ENCODE measurements at places on chromosomes 6 and 20.

DNA sequence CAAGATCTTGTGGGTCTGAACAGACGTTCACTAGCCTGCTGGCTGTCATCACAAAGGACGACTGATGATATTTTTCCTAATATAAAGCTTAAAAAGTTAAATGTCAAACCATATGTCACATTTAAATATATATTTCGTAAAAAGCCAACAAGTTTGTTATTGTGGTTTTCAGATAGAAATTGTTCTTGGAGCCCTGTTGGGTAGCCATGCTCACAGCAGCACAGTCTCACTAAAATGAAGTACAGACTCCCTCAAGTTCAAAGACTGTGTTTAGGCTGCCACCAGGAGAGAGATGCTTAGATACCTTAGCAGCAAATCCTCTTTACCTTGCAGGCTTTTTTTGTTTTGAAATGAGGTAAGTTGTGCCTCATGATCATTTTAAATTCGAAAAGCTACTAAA lies 17.8 kb downstream of the EEF1E1 start:
- DNase-seq: no peak

- DNase-seq: no peak
Measured at GRCh38 chr6:52210227-52210626, 24.1 kb downstream of the IL17A start.

- no peak for DNase-seq
Measured at GRCh38 chr6:52227495-52227894, 16.8 kb downstream of the IL17F start.

DNA sequence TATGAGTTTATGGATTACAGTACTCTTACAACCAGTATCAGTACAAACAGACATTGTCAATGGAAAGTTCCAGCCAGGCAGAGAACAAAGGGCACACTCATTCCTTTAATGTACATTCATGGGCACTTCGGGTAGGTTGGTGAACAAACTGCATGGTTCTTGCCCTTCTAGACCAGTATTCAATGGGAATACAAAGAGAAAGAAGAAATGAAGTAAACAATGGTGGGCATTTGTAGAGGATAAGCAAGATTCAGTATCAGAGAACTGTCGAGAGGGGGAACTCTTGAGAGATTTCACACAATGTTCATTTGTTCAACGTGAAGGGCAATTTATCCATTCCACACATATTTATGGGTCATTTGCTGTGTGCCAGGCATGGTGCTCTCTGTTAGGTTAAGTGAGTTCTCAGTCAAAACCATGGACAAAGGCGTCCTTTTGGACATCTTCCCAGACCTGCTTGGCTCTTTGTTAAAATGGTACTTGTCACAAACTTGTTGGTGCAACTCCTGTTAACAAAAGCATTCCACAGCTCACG lies 714.8 kb downstream of the DHX35 start:
- no peak for DNase-seq

DNA sequence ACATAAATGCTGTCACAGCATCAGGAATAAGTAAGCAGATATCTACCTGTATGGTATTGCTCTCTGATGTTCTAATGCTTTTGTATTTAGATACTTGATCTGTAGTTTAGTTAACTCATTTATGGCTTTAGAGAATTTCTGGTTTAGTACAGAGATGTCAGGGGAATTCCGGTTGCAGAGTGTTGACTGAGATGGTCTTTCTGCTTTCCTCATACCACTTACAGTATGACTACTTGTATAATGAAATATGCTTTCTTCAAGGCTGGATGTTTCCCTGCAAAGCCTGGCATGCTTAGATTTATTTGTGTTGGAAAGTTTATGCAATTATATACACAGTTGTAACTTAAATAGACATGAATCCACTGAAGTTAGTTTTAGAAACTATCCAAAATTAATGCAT lies 278.4 kb downstream of the CDH26 start:
- no peak for DNase-seq

DNA sequence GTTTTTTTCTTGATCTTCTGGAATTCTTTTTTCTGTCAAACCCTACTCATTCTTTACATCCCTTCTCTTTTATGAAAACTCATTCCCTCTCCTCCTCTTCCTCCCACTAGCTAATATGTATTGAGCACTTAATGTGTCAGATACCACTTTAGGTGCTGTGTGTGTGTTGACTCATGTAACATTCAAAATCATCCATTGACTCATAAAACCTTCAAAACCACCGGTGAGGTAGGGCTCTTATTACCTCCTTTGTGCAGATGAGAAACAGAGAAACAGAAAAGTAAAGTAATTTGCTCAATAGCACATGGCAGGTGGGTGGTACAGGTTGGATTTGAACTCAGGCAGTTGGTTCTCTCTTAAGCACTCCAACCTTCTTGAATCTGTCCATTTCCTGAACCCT lies 136.3 kb upstream of the NEDD9 start:
- no peak for DNase-seq

- no peak for DNase-seq
Measured at GRCh38 chr6:83872386-83873118, 13.1 kb downstream of the CYB5R4 start.

- DNase-seq: no peak
Measured at GRCh38 chr6:36955671-36956445, 1.3 kb downstream of the PI16 start.

DNA sequence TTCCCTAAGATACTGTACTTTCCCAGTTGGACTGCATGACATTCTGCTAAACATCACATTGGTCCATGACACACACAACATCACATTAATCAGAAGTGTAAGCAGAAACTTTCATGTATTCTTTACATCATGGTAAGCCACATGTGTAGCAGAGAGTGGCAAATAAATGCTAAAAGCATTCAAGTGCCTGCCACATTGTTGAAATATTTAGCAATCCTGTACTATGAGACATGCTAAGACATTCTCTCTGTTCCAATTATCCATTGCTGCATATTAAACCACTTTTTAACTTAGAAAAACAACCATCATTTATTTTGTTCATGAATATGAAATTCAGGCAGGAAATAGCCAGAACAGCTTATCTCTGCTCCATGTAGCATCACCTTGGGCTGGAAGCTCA lies 207.7 kb upstream of the GJE1 start:
- DNase-seq: no peak

DNA sequence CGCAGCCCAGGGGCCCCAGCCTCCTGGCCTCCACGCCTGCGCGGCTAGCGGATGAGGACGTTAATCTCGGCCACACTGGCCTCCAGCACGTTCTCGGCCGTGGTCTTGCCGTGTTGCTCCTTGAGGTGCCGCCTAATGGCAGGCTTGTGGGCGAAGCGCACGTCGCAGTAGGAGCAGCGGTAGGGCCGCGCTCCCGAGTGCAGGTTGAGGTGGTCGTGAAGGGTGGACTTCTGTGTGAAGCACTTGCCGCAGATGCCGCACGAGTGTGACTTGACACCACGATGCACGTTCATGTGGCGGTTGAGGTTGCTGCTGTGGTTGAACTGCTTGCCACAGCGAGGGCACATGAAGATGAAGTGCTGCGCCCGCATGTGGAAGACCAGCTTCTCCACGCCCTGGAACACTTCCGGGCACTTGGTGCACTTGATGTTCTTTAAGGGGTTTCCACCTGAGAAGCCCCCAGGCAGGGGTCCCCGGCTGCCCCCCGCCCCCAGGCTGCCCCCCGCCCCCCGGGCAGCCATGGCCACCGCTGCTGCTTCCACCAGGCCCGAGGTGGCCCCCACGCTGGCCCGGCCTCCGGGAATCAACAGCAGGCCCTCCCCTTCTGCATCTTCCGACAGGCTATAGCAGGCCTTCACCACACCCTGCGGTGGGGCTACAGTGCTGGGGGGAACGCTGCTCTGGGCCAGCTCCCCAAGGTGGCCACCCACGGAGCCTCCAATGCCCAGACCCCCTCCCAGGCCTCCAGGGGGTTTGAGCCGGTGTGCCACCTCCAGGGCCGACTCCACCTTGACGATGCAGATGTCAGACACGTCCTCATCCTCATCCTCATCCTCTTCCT lies 1.8 kb downstream of the ZBTB12 start:
- no peak for DNase-seq

DNA sequence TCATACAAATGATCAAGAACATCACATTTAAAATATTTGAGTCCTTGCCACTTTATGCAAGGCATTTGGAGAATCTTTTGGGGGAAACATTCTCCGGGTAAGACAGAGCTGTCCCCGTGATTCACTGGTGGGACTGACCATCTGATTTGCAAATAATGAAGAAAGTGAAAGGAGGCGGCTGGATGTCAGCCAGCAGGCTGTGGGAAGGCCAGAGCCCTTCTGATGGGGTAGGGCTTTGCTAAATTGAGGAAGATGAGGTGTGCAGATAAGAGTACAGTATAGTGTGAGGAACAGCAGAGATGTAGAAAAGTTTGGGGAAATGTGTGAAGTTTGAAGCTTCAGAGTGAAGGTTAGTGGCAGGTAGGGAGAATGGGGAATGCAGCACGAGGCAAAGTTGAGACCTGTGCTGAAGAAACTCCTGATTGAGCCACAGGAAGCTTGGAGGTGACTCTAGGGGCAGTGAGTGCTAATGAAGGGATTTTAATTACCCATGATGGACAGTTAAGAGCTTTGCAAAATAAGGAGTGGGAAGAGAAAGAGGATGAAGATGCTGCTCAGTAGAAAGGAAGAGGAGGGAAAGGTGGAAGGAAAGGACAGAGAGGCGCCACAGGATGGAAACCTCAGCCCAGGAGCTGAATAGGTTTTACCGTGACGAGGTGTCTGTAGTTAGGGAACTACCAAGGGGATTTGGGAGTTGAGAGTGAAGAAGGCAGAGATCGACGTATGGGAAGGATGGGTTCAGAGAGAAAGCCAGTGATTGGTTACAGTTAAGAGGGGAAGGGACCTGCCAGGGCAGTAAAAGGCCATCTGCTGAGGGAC lies 68.7 kb downstream of the SNX9 start:
- DNase-seq: no peak

DNA sequence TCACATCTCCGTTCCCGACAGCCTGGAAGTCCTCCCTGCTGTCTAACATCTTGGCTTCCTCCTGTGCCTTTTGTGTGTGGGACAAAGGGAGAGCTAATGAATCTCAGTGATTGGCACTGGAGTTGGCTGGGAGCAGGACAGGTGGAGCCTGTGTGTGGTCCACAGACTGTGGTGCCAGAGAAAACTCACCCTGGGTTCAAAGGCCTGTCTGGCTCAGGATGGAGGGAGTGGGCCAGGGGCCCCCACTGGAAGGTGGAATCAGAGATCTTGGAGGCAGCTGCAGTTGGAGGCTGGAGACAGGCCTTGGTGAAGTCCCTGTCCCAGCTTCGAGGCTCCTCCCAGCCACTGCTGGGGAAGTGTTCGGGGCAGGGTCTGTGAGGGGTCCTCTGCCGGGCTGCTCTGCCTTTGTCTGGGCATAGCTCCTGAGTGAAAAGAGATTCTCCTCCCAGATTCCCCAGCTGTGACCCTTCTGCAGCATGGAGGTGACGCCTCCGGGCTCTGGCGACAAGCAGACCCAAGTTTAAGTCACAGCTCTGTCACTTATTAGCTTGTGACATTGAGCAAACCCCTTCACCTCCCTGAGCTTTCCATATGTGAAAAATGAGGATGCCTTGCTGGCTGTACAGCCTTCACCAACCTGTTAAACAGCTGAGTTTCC lies 13.9 kb upstream of the ITPR3 start:
- DNase-seq: no peak

- DNase-seq: no peak
Measured at GRCh38 chr20:21609221-21609620, 95.4 kb upstream of the NKX2-2 start.

- DNase-seq: no peak
Measured at GRCh38 chr20:6886065-6886729, 118.7 kb downstream of the BMP2 start.

DNA sequence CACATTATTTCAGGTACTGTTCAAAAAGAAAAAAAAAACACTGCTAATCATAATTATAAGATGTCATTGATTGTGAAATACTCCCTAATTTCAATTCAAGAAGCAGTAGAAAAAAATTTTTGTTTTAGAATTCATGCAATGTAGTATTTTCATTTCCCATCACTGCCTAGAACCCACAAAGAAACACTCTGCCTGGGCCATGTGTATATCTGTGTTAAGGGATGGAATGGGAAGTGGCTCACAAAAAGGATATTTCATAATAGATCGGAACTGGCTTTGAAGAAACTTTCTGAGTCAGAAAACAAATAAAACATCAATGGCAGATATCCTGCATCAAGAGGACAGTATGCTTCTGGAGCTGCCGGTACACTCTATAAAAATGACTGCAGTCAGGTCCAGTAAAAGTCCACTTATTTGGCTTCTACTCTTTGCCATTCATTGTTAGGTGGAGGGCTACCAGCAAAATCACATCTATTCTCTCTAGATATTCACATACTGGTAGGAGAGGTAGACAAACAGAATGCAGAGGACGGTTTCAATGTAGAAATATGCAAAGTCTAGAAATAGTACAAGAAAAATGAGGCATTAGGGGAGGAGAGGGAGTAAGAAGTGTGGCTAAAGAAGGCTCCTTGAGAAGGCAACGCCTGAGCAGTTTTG lies 135.0 kb upstream of the TNFAIP3 start:
- DNase-seq: no peak

DNA sequence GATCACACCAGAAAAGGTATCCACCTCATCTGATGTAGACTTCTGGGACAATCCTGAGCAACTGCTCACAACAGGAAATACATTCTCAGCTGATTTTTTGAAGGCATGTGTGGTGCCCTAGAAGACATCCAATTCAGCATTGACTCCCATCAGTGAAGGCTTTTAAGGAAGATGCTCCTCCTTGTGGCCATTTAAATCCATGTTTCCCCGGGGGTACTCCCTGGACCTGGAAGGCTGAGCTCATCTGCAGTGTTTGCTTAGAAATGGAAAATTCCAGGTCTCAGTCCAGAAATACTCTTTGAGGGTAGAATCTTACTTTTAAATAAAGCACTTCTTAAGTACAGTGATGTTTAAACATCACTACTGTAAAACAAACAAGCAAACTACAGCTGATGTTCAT lies 195.5 kb upstream of the PDE10A start:
- DNase-seq: no peak

GRCh38 chr6:12602342-12602741 lies 114.2 kb upstream of the PHACTR1 start:
- no peak for DNase-seq

GRCh38 chr6:10633216-10633615 lies 61.2 kb downstream of the C6orf52 start:
- DNase-seq: no peak

DNA sequence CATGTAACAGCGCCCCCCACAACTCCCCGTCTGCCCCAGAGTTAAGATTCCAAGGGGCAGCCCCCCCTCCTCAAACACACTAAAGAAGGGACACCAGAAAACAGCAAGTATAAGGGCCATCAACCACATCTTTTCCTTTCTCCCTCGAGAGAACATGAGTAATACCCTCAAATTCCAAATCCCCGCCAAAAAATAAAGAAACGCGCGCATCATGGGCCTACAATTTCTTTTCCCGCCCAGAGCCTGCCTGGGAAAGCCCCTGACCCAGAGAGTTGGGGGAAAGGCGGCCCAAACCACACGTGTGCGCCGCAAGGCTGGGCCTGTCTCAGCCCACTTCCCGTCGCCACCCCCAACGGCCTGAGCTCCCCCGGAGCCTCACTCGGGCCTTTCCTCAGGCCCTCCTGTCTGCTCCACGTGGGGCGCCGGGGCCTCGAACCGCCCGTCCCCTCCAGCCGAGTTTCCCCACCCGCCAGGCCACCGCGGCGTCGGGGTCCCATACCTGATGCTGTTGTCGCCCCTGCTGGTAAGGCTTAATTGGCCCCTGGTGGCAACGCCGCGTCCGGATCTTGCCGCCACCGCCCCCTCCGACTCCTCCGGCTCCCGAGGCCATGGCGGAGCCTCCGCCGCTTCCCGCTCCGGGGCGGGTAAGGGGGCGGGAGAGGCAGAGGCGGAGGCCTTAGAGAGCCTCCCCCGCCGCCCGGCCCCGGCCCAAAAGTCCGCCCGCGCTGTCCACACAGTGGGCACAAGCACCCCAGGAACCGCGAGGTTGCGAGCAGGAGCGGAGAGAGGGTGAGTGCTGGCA lies 746 bp downstream of the NUP153 start:
- DNase-seq: no peak

GRCh38 chr6:27547157-27548075 lies 74.5 kb upstream of the ZNF184 start:
- no peak for DNase-seq

All from cortex of kidney (tissue), 1 donor.